ENCODE measurements at places on chromosomes 16 and 17. TPM values are rescaled to one million over a fixed set of nuclear protein-coding genes. Genes with fewer than 3 reads are reported as not detected.
A peak's percentile ranks its signal among the peaks of the same experiment; 100 is the strongest.

GRCh38 chr17:75878174-75878998 is at the start of gene TRIM47:
TSS of gene TRIM47 (minus strand) at chr17:75878581. CDS start at chr17:75878548, 33 bp downstream.
- H3K4me1 ChIP-seq, result peaks cover 22% of the 10 kb centered on the region
- H3K4me3 ChIP-seq, result peak within 1 kb of the TSS; percentile 80
- peak within 1 kb of the TSS; percentile 88 for H3K27ac ChIP-seq
- DNase-seq, result peak; percentile 60

The GAS7 gene
- total RNA-seq, result 2.1 TPM

The CDH13 gene
- total RNA-seq, result not detected

GRCh38 chr17:17605729-17606088 is 14.2 kb upstream of the PEMT start:
- no peak overlapping the region for H3K4me3 ChIP-seq
- no peak for DNase-seq
- H3K4me1 ChIP-seq, result no peaks in the 10 kb centered on the region
- H3K27ac ChIP-seq, result no peak overlapping the region
- H3K36me3 ChIP-seq, result no peaks in the 10 kb centered on the region

GRCh38 chr17:59093702-59094231 is 12.9 kb downstream of the TRIM37 start:
- no peaks in the 10 kb centered on the region for H3K27me3 ChIP-seq
- no peak overlapping the region for H3K27ac ChIP-seq
- no peak overlapping the region for H3K4me3 ChIP-seq
- peaks cover 19% of the 10 kb centered on the region for H3K4me1 ChIP-seq

GRCh38 chr16:15966836-15967546 is 17.6 kb downstream of the ABCC1 start:
- H3K4me1 ChIP-seq, result peaks cover 47% of the 10 kb centered on the region
- no peak for DNase-seq
- no peaks in the 10 kb centered on the region for H3K27me3 ChIP-seq
- no peak overlapping the region for H3K4me3 ChIP-seq

GRCh38 chr16:1940273-1941161 is 2.5 kb downstream of the MSRB1 start:
- H3K27me3 ChIP-seq, result no peaks in the 10 kb centered on the region
- DNase-seq, result no peak
- no peak overlapping the region for H3K4me3 ChIP-seq

DNA sequence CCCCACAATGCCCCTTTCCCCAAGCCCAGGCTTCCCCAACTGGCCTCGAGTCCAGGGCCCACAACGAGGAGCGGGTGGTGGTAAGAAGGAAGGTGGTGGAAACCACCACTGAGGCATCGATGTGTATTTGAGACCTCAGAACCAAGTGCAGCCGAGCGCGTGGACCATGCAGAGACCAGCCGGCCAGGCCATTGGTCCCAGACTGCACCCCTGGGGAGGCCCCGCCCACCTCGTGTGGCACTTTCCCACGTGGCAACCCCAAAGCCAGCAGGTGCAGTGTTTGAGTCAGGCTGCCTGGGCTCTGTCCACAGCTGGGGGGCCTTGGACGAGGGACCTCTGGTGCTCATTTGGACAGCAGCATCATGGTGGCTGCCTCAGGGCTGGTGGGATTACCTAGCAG is 28.1 kb upstream of the BAHCC1 start:
- H3K36me3 ChIP-seq, result no peaks in the 10 kb centered on the region
- peaks cover 31% of the 10 kb centered on the region for H3K27me3 ChIP-seq
- DNase-seq, result no peak
- H3K4me1 ChIP-seq, result peaks cover 19% of the 10 kb centered on the region
- no peak overlapping the region for H3K4me3 ChIP-seq

GRCh38 chr16:19854543-19854876 is 30.1 kb downstream of the GPRC5B start:
- no peak overlapping the region for H3K4me3 ChIP-seq
- H3K4me1 ChIP-seq, result no peaks in the 10 kb centered on the region
- no peak for DNase-seq
- no peak overlapping the region for H3K27ac ChIP-seq
- H3K27me3 ChIP-seq, result peaks cover 4% of the 10 kb centered on the region

DNA sequence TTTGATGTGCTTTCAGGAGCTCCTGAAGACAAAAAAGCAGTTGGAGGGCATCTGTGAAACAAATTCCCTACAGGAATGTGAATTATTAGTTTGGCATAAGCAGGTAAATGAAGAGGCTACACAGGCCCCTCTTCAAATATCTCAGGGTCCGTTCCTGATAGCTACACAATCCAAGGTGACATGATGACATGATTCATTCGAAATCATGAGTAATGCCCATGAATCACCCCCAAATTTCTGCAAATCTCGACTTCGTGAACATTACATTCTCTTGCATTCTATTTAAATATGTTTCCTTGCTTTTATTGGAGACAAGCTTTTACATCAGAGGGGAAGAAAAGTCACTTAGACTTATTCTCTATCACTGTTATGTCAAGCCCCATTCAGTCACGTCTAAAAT is 22.3 kb downstream of the GAN start:
- H3K27ac ChIP-seq, result no peak overlapping the region
- DNase-seq, result no peak
- peaks cover 4% of the 10 kb centered on the region for H3K36me3 ChIP-seq
- H3K27me3 ChIP-seq, result no peaks in the 10 kb centered on the region

DNA sequence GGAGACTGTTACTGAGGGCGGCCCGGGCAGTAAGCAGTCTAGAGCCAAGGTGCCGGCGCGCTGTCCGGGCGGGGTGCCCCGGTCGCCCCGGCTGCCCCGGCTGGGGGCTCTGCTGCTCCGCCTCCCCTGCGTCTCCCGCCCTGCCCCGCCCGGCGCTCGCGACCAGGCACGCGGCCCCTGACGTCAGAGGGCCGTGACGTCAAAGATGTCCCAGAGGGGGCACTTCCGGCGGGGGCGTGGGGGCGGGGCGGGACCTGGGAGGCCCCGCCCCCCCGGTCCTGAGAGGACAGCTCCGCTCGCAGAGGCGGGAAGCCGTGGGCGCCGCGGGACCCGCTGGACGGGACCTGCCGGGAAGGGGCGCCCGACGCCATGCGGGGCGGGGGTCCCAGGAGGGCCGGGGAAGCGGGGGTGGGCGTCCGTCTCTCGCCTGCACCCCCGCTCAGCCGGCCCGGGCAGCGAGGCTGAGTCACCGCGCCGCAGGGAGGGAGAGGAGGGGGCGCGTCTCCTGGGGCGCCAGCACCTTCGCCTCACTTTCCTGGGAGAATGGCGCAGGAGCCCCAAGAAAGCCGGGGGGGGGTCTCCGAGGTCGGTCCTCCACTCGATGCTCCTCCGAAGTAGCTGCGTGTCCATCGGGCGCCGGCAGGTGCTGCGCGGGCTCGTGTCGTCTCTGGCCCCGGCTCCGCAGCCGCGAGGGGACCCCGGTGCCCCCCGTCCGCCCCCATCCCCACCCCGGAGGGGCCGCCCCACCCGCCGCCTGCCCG is 4.4 kb upstream of the HIC1 start:
- H3K27me3 ChIP-seq, result peaks cover 17% of the 10 kb centered on the region
- peaks cover 27% of the 10 kb centered on the region for H3K4me1 ChIP-seq
- peak; percentile 79 for DNase-seq
- H3K36me3 ChIP-seq, result no peaks in the 10 kb centered on the region

The RNF112 gene
- 0.63 TPM for total RNA-seq

The IL17C gene
- total RNA-seq, result 0.31 TPM

The COG1 gene
- total RNA-seq, result 27.9 TPM

- H3K36me3 ChIP-seq, result no peaks in the 10 kb centered on the region
- H3K27me3 ChIP-seq, result peaks cover 4% of the 10 kb centered on the region
- no peak for DNase-seq
- H3K4me3 ChIP-seq, result no peak overlapping the region
- H3K27ac ChIP-seq, result no peak overlapping the region
Measured at GRCh38 chr17:11852912-11853311, 144.4 kb downstream of the ZNF18 start.

- H3K27ac ChIP-seq, result no peak overlapping the region
- H3K4me3 ChIP-seq, result no peak overlapping the region
Measured at GRCh38 chr17:61815863-61816503, 47.3 kb downstream of the BRIP1 start.

The CDIP1 gene
- 31.9 TPM for total RNA-seq

The XAF1 gene
- total RNA-seq, result 15.2 TPM

The CCL16 gene
- total RNA-seq, result not detected

DNA sequence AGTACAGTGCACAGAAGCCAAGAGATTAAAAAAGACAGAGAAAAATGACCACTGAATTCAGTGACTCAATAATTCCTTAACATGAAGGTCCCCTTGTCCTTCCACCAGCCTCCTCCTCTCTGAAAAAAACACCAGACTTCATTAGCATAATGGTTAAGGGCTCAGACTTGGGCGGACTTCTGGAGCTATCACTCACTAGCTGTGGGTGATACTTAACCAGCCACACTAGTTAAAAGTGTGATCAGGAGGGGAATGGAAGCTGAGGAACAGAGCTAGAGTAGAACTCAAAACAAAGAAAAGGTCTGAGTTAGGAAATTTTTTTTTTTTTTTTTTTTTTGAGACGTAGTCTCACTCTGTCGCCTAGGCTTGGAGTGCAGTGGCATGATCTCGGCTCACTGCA is 23.2 kb downstream of the ZNF652 start:
- peaks cover 2% of the 10 kb centered on the region for H3K36me3 ChIP-seq
- DNase-seq, result peak; percentile 59

DNA sequence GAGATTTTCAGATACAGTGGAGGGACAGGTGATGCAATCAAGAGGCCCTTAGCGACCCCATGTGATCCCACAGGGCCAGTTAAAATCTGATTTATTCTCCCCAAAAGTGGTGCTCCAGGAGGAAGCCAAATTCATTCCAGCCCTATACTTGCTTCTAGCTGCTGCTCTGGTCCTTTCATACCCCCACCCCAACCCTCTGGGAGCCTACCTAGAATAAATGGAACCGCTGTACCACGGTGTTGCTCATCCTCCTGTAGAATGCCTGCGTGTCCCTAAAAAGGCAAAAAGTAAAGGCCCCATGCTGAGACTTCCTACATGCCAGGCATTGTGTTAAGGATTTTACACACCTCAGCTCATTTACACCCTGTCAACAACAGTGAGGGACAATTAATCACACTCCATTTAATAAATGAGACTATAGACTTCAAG is 2.0 kb upstream of the RASL10B start:
- H3K36me3 ChIP-seq, result peaks cover 12% of the 10 kb centered on the region
- no peak overlapping the region for H3K27ac ChIP-seq
- peaks cover 14% of the 10 kb centered on the region for H3K4me1 ChIP-seq
- H3K4me3 ChIP-seq, result no peak overlapping the region
- DNase-seq, result no peak
- H3K27me3 ChIP-seq, result no peaks in the 10 kb centered on the region

DNA sequence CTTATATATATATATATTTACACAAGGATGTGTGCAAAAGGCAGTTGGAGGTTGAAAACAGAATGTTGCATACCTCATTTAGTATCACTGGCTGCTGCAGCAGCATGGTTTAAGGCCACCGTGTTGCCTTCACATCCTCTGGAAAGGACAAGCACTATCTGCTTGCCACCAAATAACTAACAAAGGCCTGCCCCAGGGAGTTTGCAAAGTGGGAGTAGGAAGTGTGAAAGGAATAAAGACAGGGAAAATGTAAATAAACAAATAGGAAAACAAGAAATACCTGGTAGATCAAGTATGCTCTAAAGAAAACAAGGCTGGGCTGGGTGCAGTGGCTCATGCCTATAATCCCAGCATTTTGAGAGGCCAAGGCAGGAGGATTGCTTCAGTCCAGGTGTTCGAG is 33.5 kb upstream of the GFOD2 start:
- H3K36me3 ChIP-seq, result peaks cover 3% of the 10 kb centered on the region
- no peak for DNase-seq
- no peak overlapping the region for H3K27ac ChIP-seq

The PRR14 gene
- total RNA-seq, result 76.6 TPM

DNA sequence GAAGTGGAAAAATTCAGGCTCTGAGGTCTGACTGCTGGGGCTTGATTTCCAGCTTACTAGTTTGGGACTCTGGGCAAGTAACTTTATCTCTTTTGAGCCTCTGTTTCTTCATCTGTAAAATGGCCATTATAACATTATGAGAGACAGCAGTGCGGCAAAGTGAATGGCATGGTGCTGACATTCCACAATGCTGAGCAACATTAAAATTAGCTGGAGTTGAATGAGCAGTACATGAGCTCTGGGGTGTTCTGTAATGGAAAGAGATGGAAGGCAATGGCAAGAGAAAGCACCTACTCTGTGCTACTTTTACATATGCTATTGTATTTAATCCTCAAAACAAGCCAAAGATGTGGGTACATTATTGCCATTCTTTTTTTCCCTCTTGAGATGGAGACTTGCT is 535.7 kb upstream of the CDH11 start:
- no peaks in the 10 kb centered on the region for H3K4me1 ChIP-seq
- H3K27ac ChIP-seq, result no peak overlapping the region
- no peak for DNase-seq
- H3K27me3 ChIP-seq, result no peaks in the 10 kb centered on the region

The SDR42E1 gene
- total RNA-seq, result 7.1 TPM

The CCL4 gene
- 290 TPM for total RNA-seq

DNA sequence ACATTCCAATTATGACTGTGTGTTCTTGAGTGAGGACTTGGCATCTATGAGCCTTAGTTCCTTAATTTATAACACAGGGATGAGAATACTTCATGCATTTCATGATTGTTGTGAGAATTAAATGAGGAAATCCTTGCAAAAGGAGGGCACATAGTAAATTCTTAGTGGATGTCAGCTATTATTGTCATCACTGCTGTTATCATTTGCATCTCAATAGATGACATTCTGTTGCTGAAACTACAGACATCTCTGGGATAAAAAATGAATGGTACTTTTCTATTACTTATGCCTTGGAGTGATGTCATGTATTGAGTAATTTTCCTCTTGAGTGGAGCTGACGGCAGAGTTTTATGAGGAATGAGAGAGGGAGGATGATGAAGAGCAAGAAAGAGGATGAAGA is 184.4 kb upstream of the CDH11 start:
- DNase-seq, result no peak
- H3K4me3 ChIP-seq, result no peak overlapping the region
- H3K36me3 ChIP-seq, result no peaks in the 10 kb centered on the region
- no peaks in the 10 kb centered on the region for H3K4me1 ChIP-seq
- H3K27me3 ChIP-seq, result no peaks in the 10 kb centered on the region

The PMP22 gene
- 0.20 TPM for total RNA-seq

GRCh38 chr16:78980825-78981224 is 619.7 kb downstream of the MAF start:
- H3K36me3 ChIP-seq, result peaks cover 4% of the 10 kb centered on the region
- no peak overlapping the region for H3K27ac ChIP-seq
- DNase-seq, result no peak
